Fibroblast of the aortic adventitia (primary cell): ENCODE measurements at places on chromosomes 16 and 17. TPM values are rescaled to one million over a fixed set of nuclear protein-coding genes. Genes with fewer than 3 reads are reported as not detected.

DNA sequence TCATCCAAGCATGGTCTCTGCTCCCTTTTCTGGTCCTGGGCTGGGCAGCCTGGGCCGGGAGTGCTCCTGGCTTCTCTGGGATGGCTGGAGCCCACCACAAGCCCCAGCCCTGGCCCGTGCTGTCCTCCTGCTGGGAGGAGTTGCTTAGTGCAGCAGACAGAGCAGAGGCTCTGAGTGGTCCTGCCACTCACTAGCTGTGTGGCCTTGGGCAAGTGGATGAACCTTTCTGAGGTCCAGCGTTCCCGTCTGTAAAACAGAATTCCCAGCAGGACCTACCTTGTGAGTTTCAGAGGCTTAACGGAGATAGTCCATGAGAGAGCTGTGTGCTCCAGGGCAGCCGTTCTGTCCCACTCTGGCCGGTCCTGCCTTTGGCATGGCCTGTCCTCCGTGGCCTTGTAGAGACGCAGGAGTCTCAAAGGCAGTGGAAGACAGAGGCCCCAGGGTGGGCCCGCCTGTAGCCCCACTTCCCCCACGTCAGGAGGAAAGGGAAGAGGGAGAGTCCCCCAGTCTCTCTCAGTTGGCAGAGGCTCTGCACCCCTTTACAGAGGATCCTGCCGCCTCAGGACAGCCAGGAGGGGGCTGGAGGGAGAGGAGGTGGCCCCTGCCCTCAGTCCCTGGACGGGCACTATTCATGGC is 7.8 kb downstream of the MYO15B start:
- DNase-seq = no peak

DNA sequence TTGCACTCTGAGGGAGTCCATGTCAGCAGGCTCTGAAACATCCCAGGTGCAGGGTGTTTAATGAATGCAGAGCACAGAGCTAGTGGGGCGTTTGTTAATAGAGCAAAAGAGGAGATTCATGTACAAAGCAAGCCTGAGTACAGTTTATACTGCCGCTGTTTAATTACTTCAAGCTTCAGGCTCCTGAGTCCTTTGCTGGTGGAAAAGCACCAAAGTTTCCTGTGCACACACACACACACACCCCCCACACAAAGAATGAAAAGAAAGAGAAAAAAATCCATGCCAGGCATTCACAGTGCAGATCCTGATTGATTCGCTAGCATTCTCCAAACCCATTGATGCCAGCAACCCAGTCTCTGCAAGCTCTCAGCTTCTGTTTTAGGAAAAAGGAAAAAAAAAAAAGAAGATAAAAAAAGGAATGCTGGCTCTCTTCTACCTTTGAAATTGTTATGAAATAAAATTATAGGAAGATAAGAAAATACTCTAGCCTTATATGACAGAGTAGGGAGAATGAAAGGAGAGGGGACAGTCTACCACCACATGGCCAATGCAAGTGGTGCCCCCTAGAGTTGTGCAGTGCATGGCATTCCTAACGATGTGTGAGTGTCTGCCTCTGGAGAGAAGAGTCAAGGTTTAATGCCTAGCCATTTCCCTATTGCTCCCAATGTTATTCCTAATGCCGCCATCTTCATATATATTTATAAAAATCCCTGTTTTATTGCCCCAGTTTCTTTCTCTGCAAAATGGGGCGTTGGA is 216.5 kb downstream of the TMEM114 start:
- no peak for DNase-seq

The CLEC3A gene
- not detected in 2 replicates for total RNA-seq

DNA sequence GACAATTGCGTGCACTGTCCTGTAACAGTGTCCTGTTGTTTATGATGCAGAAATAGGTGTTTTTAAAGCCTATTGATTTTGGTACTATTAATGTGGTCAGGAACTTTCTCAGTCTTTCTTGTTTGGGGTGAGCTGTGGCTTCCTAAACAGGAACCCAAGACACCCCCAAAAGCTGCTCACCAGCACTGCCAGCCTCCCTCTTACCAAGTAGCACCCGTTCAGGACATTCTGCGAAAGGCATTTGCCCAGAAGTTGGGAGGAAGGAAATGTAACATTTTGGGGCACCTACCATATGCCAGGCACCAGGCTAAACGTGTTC is 21.6 kb upstream of the STH start:
- DNase-seq = no peak

The LGALS9B gene
- total RNA-seq = not detected in 2 replicates

DNA sequence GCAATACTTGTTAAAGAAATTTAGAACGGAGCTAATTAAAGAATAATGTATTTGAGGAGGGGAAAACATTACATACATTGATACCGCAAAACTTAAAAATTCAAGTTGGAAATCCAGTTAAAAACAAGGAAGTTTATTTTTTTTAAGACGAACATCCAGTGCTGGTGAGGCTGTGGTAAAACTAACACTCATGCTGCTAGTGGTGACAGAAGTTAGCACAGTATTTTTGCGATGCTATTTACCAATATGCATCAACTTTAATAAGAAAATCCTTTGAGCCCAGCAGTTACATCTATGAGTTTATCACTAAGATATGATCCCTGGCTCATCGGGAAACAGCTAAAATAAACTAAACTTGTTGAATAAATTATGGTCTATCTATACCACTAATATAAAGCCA is 31.7 kb downstream of the GSPT1 start:
- DNase-seq = no peak

The ATP2A3 gene
- 2.0 and 2.3 TPM in 2 replicates for total RNA-seq

DNA sequence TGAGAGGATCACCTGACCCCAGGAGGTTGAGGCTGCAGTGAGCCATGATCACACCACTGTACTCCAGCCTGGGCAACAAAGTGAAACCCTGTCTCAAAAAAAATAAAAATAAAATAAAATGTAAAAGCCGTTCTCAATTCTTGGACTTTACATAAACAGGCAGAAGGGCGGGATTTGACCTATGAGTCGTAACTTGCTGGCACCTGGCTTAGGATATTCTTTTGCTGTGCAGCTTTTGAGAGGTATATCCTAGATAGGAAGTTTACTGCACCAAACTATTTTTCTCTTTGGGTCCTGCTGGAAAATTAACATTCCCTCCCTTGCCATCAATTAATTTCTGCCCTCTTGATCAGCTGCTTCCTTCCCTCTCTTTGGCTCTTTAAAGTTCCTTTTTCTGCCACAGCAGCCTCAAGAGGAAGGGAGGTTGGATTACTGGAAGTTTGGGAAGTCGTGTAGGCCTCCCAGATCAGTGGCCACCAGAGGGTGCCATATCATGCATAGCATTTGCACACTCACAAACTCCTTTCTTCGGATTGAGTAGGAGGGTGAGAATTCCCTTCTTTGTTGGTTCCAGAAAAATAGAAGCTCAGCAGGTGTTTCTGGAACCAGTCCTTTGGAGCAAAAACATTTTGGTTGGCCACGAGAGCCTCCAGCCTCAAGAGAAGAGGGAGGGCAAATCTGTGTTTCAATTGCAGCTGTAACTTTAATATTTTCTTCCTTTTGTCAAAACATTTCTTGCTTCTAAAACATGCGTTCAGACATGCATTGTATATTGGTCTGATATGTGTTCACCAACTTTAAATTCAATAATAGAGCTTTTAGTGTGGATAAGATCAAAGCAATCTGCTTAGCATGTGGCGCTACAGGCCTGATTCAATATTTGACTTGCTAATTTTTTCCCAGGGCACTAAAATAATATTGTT is 147.3 kb downstream of the CCDC182 start:
- DNase-seq = peak; percentile 85

DNA sequence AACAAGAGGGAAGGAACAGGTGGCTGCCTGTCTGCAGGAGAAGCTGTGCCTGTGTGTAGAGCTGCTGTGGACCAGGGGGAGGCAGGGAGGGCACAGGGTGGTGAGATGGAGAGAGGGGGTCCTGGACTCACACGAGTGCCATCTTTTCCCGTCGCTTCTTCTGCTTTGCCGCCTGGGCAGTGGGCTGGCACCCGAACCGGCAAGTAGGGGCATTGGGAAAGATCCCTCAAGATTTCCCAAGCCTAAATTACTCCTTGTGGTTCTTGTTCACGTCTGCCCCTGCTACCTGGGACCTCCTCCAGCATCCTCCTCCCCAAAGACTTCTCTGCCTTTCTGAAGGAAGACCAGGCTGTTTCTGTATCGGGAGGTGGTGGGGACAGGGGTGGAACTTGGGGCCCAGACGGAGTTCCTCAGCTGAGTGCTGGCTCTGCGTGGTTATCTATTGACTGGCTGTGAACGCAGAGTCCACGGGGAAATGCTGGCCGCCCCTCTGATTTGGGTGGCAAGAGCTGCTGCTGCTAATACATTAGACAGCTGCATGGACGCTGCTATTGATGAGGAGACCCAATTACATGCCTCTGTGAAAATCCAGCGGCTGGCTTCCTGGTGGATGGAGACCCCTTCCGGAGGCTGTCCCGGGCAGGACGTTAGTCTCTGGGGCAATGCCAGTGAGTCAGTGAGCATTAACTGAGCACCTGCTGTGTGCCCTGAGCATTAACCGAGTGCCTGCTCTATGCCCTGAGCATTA is 114.5 kb downstream of the OR1D5 start:
- no peak for DNase-seq

GRCh38 chr16:48105456-48105855 is 50.3 kb downstream of the ABCC12 start:
- DNase-seq = no peak

DNA sequence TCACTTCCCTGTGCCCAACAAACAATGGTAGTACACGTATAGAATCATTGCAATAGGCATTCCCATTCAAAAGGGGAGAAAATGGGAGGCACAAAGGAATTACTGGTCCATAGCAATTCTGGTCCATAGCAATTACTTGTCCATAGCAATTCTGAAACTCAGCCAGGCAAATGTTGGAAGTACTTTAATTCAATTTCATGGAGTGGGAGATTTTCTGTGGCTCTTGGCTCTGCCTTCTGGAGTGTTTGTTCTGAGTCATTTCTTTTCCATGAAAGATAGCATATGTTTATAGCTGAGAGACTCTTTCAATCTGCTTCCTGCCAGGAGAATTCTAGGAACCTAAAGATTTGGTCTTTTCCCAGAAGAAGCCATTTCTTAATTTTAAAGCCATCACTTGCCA is 182.8 kb upstream of the ELAC2 start:
- peak; percentile 25 for DNase-seq

- no peak for DNase-seq
Measured at GRCh38 chr17:28511858-28512461, 5.8 kb downstream of the FOXN1 start.

DNA sequence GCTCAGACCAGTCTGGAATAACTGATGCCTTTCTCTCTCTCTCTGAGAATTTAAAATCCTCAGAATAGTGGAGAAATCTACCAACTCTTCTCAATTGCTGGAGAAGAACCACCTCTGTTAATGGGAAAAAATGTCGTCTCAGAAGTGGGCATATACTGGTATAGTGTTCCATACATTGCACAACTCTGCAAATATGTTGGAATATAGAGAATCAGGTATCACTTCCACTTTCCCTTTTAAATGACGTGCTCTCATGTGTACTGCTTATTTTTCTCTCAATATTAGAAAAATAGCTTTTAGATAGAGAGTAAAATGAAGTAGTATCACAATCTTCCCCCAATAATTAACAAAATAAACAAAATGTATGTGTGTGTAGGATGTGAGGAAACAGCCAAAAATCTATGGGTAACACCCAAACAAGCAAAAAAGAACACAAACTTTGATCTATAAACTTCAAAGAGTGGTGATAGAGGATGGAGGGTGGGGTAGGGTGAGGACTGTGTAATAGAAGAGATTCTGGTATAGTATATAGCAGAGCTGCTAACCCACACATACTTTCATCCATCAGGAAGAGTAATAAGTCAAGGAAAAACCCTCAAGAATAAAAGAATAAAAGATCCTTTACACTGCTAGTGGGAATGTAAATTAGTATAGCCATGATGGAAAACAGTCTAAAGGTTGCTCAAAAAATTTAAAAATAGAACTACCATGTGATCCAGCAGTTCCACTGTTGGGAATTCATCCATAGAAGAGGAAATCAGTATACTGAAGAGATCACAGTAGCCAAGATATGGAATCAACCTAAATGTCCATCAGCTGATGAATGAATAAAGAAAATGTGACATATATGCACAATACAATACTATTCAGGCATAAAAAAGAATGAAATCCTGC is 46.9 kb downstream of the NFATC3 start:
- no peak for DNase-seq

The LRRC46 gene
- 0.16 TPM in 1 of 2 replicates, not detected in the other for total RNA-seq

DNA sequence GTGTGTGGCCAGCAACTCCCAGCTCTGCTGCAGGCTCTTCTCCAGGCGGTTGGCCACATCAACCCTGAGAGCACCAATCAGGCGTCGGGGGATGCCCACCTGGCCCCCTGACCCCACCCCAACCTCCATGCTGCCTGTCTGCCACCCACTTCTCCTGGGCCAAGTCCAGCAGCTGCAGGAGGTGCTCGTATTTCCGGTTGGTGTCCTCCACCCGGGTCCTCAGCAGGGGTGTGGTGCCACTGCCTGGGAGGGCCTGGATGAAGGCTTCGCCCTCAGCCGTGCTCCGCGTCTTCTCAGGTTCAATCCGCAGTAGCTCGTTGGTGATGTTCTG is 44.6 kb downstream of the UBN1 start:
- no peak for DNase-seq

DNA sequence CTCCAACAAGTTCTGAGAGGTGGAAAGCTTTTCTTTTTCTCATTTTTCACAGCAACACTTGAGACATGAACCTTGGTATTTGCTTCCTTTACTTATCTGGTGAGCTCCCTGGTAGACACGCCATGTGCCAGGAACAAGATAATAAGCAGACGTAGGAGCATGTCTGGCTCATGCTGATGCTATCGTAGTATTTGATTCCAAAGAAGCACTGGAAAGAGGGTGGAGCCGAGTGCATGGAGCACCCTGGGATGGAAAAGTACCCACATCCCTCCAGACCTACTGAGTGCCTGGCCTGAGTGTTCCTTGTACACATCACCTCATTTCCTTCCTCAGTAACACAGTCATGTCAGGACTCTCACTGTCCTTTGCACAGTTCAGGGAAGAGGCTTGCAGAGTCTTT is 231.0 kb downstream of the CBLN1 start:
- peak; percentile 77 for DNase-seq

GRCh38 chr17:58377093-58377601 is 25.1 kb upstream of the SUPT4H1 start:
- no peak for DNase-seq

GRCh38 chr16:14302031-14302398 is 230.9 kb downstream of the MRTFB start:
- DNase-seq = peak; percentile 67

The GLIS2 gene
- total RNA-seq = 3.3 and 6.6 TPM in 2 replicates

DNA sequence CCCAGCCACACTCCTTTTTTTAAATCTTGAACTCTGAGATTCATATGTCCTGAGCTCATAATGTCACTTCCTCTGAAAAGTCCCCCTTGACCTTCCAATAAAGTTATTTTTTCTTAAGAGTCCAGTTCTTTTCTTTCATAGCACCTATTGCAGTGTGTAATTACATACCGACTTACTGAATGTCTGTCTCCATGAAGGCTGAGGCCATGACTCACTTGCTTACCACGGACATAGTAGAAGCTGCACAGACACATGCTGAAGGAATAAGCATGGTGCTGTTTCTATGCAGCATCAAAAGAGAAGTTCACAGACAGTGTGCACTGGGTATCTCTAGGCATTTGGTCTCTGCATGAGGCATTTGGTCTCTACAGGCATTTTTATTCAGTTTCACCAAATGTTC is 77.2 kb downstream of the C17orf67 start:
- peak; percentile 14 for DNase-seq

GRCh38 chr17:1956134-1956533 is 69.0 kb downstream of the RTN4RL1 start:
- DNase-seq = no peak
